ENCODE measurements at places on chromosomes 2 and 18.

GRCh38 chr18:44229693-44230108 lies 451.0 kb upstream of the SETBP1 start:
- no peak for DNase-seq

DNA sequence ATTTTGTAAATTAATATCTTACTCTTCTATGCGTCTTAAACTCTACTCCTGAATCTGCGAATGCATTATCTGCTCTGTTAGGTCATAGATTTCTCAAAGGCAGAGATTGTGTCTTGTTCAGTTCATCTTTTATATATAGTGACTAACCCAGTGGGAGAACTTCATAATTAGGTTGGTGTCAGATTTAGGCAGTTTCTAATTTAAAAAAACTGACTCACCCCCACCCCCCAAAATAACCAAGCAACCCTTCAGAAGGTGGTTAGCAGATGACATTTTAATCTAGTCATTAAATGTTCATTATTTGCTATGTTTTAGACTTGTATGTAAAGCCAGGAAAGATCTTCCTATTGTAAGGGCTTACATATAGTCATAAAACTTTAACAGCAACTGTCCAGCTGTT lies 10.4 kb downstream of the SERPINB12 start:
- DNase-seq = no peak

GRCh38 chr2:36633470-36634092 lies 35.6 kb upstream of the FEZ2 start:
- DNase-seq = no peak

GRCh38 chr2:14094592-14094991 lies 537.9 kb upstream of the LRATD1 start:
- DNase-seq = no peak

GRCh38 chr2:30664761-30665358 lies 142.4 kb downstream of the CAPN13 start:
- peak; percentile 17 for DNase-seq

GRCh38 chr18:47794725-47795433 lies 135.6 kb downstream of the SMAD2 start:
- no peak for DNase-seq

- DNase-seq = no peak
Observed at GRCh38 chr2:26850505-26850904, 2.6 kb downstream of the DPYSL5 start.

DNA sequence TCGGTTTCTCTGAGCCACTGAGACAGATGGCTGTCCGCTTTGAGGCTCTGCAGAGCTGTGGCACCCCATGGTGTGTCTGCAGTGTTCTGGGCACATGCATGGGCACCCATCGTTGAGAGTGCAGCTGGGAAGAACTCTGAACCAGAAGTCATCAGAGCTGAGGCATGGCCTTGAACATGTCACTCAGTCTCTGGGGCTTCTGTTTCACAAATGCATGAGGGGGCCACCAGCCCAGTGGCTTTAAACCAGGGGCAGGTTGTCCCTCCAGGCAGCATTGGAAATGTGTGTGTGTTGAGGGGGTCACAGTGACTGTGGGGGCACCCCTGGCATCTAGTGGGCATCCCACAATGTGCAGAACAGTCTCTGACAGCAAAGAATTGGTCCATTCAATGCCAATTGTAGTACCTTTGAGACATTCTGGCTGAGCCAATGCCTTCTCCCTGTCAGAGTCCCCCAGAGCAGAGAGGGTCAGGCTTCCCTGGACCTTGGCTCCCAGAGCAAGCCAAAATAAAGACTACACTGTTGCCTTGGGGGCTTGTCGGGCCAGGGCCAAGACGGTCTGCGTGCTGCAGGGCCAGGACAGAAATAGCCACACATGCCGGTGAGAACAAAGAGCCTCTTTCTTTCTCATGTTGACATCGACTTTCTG lies 9.3 kb upstream of the PSMD1 start:
- no peak for DNase-seq

GRCh38 chr18:37667836-37668235 lies 102.2 kb upstream of the CELF4 start:
- no peak for DNase-seq

DNA sequence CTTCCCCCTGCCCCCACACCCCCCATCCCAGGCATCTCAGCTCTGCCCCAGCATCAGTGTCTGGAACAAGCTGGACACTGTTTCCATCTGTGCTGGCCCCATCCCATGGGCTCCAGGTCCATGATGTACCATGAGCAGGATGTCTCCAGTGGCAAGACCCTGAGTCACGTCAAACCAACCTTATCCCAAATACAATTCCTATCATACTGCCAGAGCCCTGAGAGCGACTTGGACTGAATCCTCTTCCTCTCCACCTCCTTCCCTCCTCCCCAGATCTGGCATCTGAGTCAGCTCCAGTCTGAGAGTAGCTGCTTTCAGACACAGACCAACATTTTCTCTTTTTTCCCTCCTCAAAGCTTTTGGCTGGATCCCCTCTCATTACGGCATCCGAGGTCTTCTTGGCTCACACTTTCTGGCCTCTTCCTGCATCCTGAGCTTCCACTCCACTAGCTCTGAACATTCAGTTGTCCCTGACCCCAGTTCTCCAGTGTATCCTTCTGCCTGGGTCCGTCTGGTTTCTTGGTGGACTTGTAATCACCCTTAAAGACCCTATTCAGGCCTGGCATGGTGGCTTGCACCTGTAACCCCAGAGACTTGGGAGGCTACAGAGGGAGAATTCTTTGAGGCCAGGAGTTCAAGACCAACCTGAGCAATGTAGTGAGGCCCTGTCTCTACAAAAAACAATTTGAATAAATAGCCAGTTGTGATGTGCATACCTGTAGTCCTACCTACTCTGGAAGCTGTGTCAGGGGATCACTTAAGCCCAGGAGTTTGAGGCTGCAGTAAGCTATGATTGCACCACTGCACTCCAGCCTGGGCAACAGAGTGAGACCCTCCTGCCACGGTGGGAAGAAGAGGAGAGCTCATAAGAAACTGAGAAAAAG lies 68.3 kb downstream of the ACKR3 start:
- DNase-seq = no peak

- no peak for DNase-seq
Observed at GRCh38 chr2:34980689-34981088, 1374.9 kb upstream of the CRIM1 start.

- no peak for DNase-seq
Observed at GRCh38 chr2:182300608-182301007, 126.2 kb downstream of the PDE1A start.

DNA sequence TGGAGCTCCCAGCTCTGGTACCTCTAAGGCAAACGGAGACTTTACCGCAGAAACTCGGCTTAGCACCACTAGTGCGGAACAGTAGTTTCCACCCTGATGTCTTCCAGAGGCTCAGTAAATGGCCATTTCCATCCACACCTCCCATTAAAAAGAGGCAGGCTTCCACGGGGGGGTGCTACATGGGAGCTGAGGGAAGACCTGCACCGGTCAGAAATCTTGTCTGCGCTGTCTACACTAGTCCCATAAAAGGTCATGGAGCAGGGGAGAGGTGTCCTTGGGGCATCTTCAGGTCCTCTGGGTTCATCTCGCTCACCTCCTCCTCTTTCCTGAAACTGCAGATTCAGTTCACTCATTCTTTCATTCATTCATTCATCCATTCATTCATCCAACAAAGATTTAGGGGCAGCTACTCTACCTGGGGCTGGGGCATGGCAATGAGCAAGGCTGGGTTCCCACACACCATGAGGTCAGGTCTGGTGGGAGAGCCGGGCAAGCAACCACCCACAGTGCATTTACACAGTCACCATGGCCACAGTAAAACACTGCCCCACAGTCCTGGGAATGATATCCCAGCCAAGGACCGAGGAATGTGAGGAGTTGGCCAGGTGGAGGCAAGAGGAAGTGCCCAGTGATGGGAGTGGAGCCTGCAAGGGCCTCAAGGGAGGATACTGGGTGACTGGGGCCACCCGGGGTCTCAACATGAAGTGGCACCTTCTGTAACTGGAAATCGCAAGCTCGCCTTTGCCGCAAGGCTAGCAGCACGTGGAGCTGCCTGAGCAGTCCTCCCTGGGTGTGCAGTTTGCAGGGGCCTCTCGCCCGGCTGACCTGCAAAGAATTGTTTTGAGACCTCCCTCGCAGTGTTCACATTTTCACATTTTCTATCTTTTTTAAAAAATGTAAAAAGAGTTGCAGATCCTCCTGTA lies 180.2 kb upstream of the RAB6C start:
- no peak for DNase-seq

- no peak for DNase-seq
Observed at GRCh38 chr2:130372833-130373807, 17.3 kb downstream of the PTPN18 start.

DNA sequence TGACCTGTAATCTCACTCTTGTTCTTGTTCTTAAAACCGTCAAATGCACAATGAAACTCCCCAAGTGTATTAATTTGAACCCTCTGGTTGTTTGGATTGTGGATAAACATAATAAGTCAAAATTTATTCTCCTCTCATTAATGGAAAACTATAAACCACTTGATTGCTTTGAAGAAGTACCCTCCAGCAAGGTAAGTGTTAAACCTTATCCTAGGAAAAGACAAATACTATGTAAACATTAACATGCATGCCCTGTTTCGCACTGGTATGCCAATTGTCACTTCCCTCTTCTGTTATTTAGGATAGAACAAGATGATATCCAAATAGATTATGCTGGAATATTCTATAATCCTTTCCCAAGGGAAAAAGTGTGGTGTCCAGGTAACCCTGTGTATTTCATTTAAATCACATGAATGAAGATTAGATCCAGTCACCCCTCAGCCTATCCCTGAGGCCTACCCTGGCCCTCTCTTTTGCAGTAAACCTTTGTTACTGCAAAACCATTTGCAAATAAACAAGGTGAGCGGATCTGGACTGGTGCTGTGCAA lies 1.3 kb downstream of the ADI1 start:
- DNase-seq = no peak

GRCh38 chr2:4964579-4964978 lies 727.6 kb upstream of the SOX11 start:
- no peak for DNase-seq

- peak; percentile 70 for DNase-seq
Observed at GRCh38 chr2:70124983-70125480, 37.8 kb downstream of the PCBP1 start.

DNA sequence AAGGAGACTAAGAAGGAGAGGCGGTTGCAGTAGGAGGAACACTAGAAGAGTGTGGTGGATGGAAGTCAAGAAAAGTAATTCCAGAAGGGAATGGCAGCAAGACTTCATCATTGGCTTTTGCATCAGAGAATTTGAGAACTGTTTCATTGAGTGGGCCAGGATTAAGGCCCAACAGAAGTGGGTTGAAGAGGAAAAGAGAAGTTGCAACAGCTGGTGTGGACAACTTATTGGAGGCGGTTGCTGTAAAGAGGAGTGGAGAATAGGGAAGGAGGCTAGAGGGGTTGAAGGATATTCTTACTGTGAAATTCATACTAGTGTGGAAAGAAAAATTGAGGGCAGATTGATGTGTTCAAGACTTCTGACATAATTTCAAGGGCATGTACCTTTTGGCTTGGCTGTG lies 168.7 kb upstream of the FN1 start:
- no peak for DNase-seq

DNA sequence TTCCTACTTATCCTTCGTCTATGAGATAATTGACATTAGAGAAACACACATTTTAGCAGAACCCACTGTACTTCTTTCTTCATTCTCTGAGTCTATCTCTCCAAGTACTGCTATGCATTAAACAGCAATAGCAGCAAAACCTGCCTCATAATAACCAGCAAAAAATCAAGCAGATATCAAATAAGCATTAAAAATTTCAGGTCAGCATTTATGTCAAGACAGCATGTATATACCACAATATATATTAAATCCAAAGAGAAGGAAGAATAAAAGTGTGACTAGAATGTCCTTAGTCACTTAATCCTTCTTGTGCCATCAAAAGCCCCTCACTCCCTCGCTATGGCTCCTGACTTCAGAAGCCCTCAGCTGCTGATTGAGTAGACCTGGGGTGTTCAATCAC lies 131.3 kb downstream of the MGAT5 start:
- DNase-seq = no peak

DNA sequence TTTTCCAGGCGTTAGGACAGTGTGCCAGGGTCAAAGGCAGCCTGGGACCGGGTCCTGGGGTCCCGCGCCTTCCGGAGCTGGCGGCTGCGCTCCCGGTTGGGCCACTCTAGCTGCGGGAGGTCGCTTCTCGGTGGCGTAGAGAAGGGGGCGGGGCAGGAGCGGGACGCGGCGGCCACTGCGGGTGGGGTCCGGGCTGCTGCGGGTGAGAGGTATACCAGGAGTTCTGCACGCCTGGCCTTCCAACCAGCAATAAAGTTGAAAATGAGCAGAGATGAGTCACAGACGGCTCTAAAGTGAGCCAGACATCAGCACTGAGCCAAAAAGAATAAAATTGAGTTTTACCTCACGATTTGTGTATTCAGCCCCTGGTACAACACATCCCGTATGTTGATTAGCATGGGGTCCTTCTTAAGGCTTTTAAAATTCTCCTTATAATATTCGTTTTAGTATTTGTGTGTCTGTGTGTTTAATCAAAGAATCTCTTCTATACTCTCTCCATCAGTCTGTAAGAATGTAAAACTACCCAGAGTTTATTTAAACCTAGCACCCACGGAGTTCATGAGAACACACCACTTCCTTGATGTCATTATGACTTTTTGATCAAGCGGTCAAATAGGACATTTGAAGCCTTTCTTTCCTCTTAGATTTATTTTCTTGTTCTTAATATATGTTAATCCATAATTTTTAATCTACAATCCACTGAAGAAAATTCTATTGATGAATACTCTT lies at the start of gene C1GALT1C1L:
Gene C1GALT1C1L, minus strand, starts transcription at position 108 of the 729 bp plus-strand sequence. Its CDS starts 107 bp downstream, at position 1.
- DNase-seq = peak; percentile 19

DNA sequence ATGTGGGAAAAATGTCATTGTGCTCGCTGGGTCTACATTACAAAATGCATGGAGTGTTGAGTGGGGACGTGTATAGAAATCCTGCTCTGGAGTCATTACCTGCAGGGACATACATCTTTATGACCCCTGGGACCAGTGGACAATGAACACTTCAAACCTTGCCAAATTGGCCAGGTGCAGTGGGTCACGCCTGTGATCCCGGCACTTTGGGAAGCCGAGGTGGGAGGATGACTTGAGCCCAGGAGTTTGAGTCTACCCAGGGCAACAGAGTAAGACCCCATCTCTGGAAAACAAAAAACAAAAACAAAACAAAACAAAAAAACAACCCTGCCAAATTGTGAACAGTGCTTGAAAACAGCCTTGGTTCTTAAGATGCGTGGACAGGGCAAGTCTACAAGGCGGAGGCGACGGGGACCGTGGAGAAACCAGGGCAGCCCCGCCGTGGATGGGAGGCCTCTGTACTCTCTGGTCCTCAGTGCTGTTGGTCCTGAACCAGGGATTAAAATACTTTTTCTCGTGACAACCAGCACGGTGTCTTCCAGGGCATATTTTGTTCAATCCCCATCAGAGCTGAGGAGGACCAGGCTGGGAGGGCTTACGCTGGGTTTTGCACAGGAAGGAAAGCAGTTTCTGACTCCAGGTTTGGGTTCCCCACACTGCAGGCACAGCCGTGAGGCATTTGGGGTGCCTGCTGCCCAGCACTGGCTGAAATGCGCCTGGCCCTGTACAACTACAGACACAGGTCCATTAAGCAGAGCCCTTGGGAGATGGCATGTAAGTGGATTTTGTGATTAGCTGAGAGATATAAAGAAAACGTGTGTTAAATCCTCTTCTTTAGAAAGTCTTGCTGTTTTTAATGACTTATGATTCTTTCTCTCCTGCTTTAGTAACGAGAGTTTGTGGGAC lies 13.7 kb downstream of the COLEC11 start:
- DNase-seq = no peak

- DNase-seq = no peak
Observed at GRCh38 chr2:180647221-180647620, 333.2 kb upstream of the UBE2E3 start.
